ENCODE measurements at places on chromosomes 6 and 20.

DNA sequence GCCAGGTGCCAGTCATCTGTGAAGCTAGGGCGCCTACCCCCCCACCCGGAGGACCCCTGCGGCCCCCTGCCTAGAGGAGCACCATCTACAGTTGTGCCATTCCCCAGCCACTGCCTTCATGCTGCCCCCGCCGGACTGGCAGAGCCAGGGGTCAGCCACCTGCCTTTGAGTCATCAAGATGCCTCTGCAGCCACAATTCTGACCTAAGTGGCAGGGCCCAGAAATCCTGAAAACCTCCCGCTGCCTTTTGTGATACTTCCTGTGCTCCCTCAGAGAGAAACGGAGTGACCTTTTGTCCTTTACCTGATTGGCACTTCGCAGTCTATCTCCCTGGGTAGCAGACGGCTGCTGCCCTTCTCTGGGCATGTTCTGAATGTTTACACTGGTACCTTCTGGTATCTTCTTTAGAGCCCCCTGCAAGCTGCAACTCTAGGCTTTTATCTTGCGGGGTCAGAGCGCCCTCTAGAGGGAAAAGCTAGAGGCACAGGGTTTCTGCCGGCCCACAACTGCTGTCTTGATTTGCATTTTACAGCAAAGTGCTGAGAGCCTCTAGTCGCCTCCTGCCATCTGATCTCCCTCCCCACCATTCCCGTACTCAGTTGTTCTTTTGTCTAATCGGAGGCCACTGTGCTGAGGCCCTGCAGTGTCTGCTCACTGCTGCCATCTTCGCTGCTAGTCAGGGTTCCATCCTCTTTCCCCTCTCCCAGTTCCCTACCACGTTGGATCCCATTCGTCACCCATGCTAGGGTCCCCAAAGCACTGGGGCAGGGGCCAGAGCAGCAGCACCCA, 26.9 kb downstream of the SPATA2 start:
- DNase-seq, result peak; percentile 58

GRCh38 chr20:44785768-44786167, 24.6 kb downstream of the RIMS4 start:
- no peak for DNase-seq

- DNase-seq, result no peak
Measured at GRCh38 chr6:37258405-37259105, 611 bp upstream of the TMEM217 start.

GRCh38 chr6:155382338-155382685, 68.0 kb upstream of the TFB1M start:
- DNase-seq, result no peak

DNA sequence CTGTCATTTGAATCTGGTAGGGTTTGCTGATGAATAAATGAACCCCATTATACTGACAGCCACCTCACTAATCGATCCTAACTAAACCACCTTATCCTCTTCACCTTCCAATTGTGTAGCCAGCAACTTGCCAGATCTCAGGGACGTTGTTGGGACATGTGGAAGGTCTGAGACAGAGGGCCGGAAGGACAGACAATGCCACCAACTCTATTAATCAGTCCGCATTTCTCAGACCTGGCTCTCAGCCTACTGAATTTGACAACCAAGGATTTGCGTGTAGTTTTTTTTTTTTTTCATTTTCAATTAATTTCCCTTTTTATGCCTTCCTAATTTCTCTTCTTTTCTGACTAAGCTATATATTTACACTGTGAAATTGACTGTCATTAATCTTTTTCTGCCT, 122.5 kb downstream of the CARMIL1 start:
- no peak for DNase-seq

- DNase-seq, result no peak
Measured at GRCh38 chr6:153096792-153097191, 34.3 kb downstream of the RGS17 start.

DNA sequence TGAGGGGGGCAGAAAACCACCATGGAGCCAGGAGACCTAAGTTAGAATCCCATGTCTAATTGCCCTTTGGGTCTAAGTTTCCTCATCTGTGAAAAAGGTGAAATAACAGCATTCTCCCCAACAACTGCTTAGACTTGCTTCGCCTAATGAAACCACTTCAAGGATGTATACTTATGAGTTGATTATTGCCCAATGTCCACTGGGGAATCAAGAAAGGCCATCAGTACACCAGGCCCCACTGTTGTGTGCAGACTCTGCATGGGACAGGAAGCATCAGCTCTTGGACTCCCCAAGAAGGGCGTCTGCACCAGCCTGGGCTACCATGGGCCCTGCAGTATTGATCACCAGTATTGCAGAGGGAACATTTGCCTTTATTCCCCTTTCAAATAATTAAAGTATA, 189.6 kb downstream of the MAFB start:
- no peak for DNase-seq

- DNase-seq, result peak; percentile 31
Measured at GRCh38 chr6:62285612-62286469, at the start of gene KHDRBS2. TSS of gene KHDRBS2 (minus strand) at chr6:62286225.

- no peak for DNase-seq
Measured at GRCh38 chr20:20036756-20037155, 15.5 kb downstream of the CRNKL1 start.

DNA sequence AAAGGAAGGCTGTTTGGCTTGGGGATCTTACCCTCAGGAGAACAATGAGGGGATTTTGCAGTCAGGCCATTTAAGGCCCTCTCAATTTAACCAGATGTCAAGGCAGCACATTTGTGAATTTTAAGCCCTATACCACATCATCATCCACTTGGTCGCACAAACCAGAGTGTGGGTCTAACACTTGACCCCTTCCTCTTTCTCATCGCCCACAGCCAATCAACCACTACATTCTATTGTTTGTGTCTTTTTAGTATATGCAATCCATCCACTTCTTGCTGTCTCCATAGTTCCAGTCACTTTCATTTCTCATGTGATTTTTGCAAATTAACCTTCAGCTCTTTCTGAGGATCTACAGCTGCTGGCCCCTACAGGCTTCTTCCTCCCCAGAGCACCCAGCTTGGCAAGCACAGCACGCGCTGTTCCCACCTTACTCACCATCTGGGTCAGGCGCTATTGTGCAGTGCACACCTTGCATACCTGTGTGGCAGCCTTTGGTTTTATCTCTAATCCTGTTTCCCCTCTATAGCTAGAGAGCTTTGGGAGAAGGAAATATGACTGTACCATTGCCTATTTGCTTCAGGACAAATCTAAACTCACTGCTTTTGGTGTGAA, 32.3 kb upstream of the CD83 start:
- no peak for DNase-seq

DNA sequence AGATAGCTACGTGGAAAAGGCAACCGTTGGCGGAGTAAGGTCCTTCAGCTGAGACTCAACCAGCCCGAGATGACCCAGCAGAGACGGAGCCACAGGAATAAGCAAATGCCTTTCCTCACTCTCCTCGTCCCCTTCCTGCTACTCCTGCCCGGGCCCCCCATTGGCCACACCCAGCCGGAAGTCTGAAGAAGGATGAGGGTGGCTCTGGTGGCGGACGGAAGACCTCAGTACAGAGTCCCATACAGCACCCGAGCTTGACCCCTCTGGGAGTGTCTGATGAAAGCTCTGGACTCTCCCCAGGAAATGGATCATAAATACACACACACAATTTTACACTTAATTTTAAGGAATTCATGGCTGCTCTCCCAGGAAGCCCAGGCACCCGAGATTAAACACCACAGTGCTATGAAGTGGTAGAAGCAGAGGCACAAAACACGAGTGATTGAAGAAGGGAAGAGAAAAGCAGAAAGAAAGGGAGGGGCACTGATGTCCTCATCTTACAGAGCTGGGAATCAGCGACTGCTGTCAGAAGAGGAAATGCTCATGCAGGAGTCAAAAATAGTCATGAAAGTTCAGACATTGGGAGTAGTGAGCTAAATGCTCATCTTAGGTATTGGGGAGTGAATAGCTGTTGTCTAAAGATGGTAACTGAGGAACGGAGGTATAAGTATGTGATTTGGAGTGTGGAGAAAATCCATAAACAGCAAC, 125.6 kb downstream of the BANF2 start:
- no peak for DNase-seq

- DNase-seq, result no peak
Measured at GRCh38 chr20:53813636-53814035, 220.0 kb upstream of the ZNF217 start.

GRCh38 chr6:23964865-23965264, 161.2 kb upstream of the NRSN1 start:
- no peak for DNase-seq

- peak; percentile 72 for DNase-seq
Measured at GRCh38 chr6:44078827-44079671, 48.2 kb downstream of the MRPL14 start.

- no peak for DNase-seq
Measured at GRCh38 chr20:1165941-1166340, 18.8 kb downstream of the TMEM74B start.

GRCh38 chr6:33679761-33680160, 31.7 kb downstream of the UQCC2 start:
- DNase-seq, result no peak

Data from activated CD4-positive, CD25-positive, alpha-beta regulatory T cell treated with anti-CD3 and anti-CD28 coated beads, Interleukin-2, amount 50 U/mL, for 72 hours (primary cell).